Immature natural killer cell (primary cell): ENCODE measurements at places on chromosomes 7 and 10.

GRCh38 chr7:119026391-119026790 is 801.9 kb downstream of the ANKRD7 start:
- DNase-seq: no peak

GRCh38 chr10:94397549-94398370 is 4.6 kb upstream of the TBC1D12 start:
- DNase-seq: no peak

DNA sequence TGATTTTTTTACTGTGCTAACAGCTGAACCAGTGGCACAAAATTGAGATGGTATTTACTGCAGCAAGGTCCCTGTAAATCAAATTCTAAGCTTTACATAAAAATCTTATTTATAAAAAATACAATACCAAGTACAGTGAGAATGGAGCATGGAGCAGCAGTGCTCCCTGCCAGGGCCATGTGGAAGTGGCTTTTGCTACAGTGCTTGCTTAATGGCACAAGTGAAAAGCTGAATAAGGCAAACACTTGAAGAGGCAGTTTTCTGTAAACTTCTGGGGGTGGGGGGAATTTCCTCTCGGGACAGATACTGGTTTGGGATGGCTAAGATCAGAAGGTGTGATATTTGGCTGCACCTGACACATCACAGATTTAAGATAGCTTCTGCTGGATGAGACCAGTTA is 27.5 kb downstream of the AP3M1 start:
- no peak for DNase-seq

GRCh38 chr10:78947733-78948132 is 121.0 kb upstream of the ZMIZ1 start:
- no peak for DNase-seq

DNA sequence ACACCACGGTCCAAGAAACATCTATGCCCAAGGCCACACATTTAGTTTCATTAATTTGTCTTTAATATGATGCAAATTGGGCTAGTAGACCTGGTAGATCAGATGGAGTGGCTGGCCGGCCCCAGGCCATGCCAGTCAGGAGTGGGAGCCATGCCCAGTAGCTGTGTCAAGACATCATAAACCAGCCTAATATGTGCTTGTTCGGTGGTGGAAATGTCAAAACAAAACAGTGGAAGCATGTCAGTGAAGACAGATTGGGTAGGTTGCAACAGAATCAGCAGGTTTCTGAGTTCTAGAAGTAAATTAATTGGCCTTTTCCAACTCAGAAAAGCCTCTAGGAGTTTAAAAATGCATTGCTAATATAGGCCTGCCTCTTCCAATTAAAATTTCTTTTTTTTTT is 124.7 kb downstream of the NRP1 start:
- no peak for DNase-seq

- DNase-seq: no peak
Observed at GRCh38 chr7:93133005-93133404, 15.2 kb downstream of the SAMD9L start.

GRCh38 chr7:30697719-30698460 is 15.6 kb upstream of the CRHR2 start:
- no peak for DNase-seq

DNA sequence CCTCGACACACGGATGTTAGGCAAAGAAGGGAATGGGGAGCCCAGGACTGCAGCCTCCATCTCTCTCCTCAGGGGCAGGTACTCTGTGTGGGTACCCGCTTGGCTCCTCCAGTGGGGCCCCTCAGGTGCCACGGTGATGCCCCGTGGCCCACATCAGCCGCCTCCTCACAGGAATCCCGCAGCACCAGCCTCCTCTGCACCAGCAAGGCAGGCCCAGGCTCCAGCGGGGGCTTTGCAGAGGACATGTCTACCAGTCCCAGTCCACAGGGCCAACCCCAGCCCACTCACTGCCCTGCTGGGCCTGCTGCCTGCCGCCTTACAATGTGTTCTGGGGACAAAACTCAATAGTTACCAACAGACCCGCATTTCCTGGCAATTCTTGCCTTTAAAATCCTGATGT is 61.6 kb upstream of the ADGRA1 start:
- no peak for DNase-seq

GRCh38 chr10:119364645-119365600 is 157.6 kb downstream of the GRK5 start:
- no peak for DNase-seq

- DNase-seq: no peak
Observed at GRCh38 chr7:43449577-43449976, 133.3 kb upstream of the STK17A start.

- no peak for DNase-seq
Observed at GRCh38 chr7:47550788-47551470, 31.0 kb downstream of the TNS3 start.

GRCh38 chr7:135210888-135211178 is 493 bp downstream of the WDR91 start:
- no peak for DNase-seq

DNA sequence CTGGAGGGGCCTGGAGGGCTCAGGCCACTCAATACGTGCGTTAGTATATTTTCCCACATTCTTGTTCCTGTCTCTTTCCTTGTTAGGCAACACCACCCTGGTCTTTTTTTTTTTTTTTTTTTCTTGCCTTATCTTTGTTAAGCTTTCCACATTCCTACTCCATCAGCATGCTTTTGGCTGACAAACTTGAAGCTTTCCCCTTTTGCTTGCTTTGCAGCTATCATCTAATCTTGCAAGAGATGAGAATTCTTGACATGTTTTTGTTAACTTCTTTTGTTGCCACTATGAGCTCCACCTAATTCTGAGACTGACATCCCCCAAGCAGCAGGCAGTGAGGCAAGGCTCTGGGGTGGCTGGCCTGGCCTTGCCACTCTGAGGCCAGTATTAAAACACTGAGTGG is 52.5 kb upstream of the NRP1 start:
- DNase-seq: no peak

GRCh38 chr10:96344178-96344577 is 14.6 kb downstream of the OPALIN start:
- DNase-seq: no peak

DNA sequence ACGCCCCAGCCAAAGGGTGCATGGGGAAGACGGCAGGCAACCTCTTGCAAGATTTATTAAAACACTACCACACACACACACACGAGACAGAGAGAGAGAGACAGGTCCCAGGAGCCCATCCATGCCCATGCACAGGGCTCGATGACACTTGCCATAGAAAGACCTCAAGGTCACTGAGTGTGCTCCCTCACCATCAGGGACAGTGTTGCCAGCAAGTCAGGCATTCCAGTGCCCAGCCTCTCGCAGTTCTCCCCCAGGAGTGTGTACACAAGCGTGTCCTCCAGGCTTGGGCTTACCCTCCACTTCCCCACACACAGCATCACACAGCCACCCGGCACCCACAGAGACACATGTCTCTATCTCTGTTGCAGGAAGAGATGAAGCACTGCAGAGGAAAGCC is 46.8 kb upstream of the SLF2 start:
- DNase-seq: no peak

- no peak for DNase-seq
Observed at GRCh38 chr7:41084381-41084780, 618.5 kb downstream of the INHBA start.

DNA sequence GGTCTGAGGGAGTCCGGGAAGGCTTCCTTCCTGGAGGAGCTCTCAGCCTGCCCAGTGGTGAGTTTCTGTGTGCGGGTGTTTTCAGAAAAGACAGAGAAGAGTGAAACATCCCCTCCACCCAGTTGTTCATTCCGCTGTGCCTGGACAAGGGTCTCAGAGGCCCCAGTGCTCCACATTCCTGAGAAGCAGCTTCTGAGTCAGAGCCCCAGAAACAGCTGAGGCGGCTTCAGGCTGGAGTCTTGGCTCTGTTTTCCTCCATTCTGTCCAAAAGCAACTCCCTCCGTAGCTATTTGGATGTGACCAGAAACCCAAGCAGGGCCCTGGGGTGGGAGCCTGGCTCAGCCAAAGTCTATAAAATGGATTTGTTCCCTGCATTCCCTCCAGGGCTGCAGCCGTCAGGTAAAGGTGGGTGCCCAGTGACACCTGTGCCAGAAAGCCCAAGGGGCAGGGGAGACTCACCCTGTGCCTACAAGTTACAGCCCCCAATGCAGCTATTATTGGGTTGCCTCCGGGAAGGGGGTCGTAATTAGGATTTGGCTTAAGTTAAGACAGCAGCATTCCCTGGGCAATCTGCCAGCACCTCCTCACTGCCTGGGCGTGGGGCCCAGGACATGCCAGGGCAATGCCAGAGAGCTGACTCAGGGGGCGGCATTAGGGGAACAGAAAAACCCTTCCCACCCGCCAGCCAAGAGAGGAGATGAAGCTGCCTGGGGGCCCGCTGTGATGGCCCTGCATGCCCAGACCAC is 13.1 kb upstream of the CAMK2G start:
- no peak for DNase-seq

GRCh38 chr10:96814264-96814663 is 17.8 kb upstream of the LCOR start:
- DNase-seq: no peak

DNA sequence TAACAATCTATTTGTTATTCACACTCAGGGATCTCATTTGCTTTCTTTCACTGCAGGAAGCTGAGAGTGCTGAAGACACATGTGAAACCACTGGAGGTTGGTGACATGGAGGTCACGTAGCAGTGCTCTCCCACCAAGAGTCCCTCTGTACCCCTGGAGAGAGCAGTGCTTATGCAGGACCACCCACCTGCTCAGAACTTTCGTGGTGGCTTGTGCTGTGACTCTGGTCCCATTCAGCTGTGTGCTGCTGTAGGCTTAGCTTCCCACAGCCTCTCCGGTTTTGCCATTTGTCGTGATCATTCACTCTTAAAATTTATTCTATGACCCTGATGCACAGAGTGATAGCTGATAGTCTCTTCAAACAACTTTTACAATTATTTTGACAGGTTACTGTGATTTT is 96.0 kb upstream of the RSU1 start:
- no peak for DNase-seq

DNA sequence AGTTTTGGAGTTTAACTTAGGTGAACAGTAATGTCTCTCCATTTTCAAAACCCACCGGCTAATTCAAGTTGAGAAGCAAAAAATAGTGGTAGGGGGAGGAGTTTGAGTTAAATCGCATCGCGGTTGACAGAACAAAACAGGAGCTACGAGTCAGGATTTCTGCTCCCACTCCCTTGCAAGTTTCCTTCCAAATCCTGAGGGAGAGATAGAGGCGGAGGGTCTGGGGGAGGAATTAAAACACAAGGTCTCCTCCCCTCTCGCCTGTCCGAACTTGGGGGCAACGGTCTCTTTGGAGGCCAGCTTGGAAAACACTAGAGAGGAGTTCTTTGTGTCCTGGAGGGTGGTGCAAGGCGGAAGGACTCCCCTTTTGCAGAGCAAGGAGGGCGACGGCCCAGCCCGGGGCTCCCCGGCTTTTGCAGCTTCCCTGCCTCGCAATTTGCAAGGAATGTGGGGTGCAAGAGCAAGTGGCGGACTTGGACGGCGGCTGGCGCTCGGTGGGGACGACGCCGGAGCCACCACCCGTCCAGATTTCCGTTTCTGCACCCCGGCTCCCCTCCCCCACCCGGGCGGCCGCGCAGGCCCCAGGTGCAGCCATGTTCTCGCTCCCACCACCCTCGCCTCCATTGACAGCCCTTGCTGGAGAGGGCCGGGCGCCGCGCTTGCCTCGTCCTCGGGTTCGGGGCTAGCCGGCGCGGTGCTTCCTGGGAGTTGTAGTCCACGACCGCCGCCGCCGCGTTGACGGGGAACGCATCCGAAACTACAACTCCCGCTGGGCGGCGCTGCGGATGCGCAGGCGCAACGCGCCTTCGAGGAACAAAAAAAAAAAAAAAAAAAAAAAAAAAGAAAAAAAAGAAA is 454 bp upstream of the GTF2I start:
- peak; percentile 95 for DNase-seq

DNA sequence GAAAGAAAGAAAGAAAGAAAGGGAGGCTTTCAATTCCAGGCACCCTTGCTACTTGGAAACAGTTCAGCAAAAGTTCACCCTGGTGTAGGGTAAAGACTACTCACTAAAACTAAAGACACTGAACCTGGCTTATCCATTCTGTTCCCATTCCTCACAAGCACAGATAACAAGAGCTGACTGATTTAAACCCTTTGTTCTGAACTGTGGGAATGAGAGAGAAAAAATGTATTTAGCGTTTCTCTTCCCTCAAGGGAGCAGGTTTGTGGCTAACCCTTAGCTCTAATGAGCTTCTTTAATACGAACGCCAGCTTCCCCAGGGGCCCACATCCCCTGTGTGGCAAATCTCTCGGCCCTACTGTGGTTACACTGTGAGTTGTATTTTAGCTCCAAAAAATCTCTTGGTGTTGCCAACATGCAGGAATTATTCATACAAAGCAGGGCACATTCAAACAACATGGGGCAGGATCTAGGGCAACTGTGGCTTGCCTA is 23.3 kb downstream of the PRTFDC1 start:
- no peak for DNase-seq

DNA sequence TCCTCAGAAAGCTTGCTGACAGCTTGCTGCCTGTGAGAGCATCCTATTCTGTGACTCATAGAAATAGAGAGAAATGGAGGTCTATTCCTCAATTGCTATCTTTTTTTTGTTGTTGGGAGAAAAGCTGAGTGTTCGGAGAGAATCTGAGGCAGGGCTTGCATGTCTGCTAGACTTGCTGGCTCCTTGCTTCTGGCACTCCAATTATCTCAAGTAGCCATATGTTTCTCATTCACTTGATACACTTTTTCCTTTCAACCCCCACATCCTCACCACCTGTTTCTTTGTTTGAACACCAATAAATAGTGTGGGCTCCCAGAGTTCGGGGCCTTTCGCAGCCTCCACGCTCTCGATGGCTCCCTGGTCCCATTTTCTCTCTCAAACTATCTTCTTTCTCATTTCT is 172.2 kb downstream of the SH2D4B start:
- DNase-seq: no peak

- DNase-seq: no peak
Observed at GRCh38 chr7:100603726-100604027, 1.5 kb downstream of the PCOLCE start.

DNA sequence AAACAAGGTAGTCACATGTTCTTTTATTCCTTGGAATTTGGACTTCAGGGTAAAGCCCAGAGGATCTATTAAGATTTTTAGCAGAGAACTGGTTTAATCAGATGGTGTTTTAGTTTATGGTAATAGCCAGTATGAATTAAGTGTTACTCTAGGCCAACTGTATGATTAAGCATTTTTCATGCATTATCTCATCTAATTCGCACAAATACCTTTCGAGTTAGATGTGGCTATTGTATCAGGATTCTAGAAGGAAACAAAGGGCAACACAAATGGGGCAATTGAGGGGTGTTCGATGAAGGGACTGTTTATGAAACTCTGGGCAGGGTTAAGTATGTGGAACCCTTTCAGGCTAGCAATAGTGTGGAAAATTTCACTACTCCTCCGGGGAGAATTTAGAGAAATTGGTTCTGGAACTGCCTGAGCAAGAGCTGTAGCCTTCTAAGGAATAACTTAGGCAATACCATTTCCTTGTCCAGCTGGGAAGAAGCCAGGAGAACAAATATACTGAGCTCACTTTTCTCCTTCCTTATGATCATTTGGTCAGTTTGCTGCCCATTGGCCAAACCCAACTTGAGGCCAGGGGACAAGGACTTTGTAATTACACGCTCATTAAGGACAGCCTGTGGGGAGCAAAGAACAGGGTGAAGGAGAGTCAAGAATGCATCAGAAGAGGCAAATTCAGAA is 319.0 kb upstream of the FZD1 start:
- DNase-seq: no peak
